ENCODE measurements at places on chromosomes 4 and X.

DNA sequence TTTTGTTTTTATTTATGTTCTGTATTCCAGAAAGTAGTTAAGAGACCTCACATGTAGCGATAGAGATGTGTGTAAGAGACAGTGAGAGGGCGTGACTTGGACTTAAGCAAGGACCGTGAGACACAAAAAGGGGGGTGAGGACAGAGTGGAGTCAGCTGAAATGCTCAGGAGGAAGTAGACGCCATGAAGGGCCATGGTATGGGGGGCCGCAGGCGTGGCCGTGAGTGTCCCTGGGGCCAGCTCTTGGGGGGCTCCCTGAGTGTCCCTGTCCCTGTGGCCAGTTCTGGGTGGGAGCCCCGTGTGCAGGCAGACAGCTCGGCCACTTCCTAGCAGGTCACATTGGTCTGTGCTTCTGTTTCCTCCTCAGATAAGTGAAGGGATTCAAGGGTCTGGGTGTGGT lies 23.0 kb upstream of the MSANTD1 start:
- DNase-seq = no peak

DNA sequence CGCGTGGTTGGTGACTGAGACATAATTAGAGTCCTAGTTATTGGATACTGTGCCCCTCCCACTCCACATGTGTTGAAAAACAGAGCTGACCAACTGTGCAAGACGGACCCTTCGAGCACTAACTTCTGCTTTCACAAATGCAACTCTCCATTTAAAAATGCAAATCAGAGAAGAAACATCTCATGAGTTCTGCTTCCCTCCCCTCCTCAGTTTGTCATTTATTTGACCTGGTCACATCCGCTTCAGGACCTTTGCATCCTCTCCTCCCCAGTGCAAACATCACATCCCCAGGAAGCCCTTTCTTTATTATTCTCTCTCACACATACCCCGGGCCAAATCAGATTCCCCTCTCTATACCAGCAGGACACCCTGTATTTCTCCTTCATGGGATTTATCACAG lies 38.1 kb upstream of the NOCT start:
- no peak for DNase-seq

- no peak for DNase-seq
Measured at GRCh38 chr4:77761595-77761994, 57.6 kb downstream of the CNOT6L start.

GRCh38 chrX:15177316-15177715 lies 92.6 kb downstream of the ASB9 start:
- no peak for DNase-seq

DNA sequence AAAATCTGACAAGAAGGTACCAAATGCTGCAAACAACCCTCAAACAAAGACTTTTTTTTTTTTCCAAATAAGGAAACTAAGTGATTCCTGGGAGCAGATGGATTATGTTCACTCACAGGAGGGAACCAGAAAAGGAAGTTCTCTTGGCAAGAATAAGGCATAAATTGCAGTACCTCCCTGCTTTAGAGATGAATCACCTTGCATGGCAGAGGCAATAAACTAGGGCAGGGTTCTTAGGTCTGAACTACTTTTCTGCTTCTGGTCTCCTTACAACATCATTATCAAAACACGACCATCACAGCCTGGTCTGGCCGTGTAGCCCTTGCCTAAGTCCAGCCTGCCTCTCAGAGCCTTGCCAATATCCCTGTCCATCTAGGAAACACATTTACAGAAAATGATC lies 6.3 kb downstream of the TMEM31 start:
- peak; percentile 78 for DNase-seq

DNA sequence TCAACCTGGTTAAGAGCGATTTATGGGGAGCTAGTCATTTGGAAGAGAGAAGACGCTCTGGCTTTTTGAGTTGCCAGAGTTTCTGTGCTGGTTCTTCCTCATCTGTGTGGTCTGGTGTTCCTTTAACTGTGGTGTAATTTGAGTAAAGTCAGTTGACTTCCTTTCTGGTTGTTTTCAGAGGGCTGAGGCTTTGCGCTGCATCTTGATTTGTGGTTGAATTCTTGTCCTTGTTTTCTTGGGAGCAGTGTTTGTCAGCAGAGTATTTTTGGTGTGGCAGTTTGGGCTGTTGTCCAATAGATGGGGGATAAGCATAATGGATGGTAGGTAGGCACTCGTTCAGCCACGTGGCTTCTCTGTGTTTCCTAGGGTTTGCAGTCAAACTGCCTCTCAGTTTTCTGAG lies 2143.2 kb upstream of the TENM3 start:
- DNase-seq = no peak
